AG08395 (cell line): ENCODE measurements at places on chromosomes 4 and X.

DNA sequence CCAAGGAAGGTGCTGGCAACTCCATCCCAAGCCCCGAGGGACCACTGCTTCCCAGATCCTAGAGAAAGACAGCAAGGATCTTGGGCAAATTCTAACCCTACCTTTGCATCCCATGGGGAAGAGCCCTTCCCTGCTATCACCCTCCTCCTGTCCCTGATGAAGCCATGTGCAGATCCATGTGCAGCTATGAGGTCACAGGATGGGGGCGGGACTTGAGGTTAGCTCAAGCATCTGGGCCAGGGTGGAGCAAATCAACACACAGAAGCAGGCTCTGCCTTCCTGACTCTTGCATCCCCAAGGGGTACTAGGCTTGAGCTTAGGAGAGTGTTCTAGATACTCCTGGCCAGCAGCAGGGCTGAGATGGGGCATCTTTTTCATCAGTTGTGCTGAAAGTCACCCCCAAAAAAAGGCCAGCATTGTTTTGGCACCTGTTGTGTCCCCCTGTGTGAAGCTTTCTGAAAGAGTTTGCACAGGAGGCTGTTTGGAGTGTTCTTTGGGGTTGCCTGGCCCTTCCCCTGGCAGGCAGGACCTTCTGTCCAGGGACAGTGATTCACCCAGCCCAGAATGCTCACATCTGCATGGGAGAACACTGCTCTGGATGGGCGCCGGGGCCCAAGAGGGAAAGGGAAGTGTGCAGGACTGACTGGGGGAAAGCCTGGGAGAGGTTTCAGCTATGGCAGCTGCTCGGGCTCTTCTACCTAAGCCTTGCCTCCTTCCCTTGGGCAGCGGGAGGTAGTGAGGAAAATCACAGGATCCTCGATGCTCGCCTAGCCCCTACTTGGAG lies 50.8 kb downstream of the PRPS1 start:
- peak; percentile 38 for DNase-seq

GRCh38 chr4:48016141-48017107 lies at the start of the genes CNGA1 and NIPAL1:
TSS of gene CNGA1 (minus strand) at chr4:48016681. CDS start at chr4:47952689, 63,992 bp downstream.
TSS of gene NIPAL1 (plus strand) at chr4:48016772. CDS start at chr4:48016840, 68 bp downstream.
- peak; percentile 74 for DNase-seq

- DNase-seq, result no peak
These were observed 73.6 kb downstream of the CEP44 start for GRCh38 chr4:174357321-174357720.

- no peak for DNase-seq
These were observed 879.5 kb downstream of the TECRL start for GRCh38 chr4:63529581-63530337.

DNA sequence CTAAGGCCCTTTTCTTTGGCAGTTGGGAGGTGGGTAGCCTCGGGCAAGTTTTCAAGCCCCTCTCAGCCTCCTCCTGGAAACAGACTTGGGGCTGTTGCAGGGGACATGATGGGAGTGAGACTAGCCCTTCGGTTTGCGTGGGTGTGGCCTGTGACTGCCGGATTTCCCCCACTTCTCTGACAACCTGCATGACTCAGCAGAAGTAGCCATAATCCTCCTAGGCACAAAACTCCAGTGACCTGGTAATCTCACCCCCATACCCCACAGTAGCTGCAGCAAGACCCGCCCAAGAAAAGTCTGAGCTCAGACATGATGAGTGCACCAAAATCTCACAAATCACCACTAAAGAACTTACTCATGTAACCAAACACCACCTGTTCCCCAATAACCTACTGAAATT lies 433.7 kb upstream of the AMOT start:
- no peak for DNase-seq

DNA sequence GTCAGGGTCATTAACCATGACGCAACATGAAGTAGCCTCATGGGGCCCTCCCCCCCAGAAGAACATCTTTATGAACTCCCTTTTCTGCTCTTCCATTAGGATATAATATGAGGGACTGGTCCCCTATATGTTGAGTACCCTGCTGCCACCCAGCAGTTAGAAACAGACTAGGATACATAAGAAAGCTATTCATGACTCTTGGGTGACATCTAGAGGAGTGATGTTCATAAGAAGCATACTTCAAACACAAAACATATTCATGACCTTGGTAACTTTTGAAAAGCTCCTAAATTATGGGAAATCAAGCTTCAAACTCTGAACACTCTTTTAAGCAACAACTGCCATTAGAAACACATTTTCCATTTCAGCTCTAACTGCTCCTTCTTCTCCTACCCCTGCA lies 155.2 kb upstream of the SPIN4 start:
- DNase-seq, result peak; percentile 13

GRCh38 chr4:151475035-151475714 lies 66.2 kb downstream of the FHIP1A start:
- DNase-seq, result no peak

DNA sequence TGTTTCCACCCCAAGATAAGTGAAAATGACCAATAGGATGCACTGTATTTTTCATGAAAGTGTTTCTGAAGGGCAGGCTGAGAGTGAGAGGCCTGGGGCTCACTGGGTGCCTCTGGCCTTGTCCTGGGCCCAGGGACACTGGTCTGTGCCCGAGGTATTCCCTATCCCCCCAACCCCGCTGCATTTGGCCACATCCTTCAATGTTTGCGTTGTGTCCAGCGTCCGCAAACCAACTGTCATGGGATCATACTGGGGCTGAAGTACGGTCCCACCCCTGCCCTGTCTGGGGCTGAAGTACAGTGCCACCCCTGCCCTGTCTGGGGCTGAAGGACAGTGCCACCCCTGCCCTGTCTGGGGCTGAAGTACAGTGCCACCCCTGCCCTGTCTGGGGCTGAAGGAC lies 22.0 kb upstream of the MSANTD1 start:
- DNase-seq, result no peak

- DNase-seq, result no peak
These were observed 63.4 kb downstream of the STOX2 start for GRCh38 chr4:183968502-183968901.

DNA sequence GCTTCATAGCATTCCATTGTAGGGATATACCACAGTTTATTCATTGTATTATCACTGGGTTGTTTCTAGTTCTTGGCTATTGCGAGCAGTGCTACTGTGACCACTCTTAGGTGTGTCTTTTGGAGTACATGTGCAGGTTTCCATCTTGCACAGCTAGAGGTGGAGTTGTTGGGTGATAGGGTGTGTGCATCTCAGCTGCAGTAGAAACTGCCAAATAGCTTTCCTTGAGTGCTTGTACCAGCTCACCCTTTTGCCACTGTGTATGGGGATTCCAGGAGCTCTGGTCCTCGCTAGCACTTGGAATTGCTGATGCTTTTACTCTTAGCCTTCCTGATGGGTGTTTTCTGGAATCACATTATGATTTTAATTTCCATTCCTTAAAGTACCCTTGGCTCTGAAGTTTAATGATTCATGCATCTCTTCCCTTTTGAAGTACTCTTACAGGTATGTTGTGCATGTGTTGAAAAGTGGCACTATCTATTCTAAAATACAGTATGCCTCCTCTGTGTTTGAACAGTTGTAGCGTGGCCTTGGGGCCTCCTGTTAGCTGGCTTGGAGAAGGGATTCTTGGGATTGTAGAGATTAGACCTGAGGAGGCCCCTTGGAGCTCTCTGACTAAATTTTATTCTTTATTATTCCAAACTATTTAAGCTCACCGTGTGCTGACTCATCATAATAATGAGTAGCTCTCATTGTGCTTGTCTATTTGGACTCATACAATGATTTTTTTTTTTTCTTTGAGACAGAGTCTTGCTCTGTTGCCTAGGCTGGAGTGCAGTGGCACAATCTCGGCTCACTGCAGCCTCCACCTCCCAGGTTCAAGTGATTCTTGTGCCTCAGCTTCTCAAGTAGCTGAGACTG lies 38.4 kb downstream of the HTT start:
- DNase-seq, result no peak

- no peak for DNase-seq
These were observed 83.0 kb upstream of the TMEM33 start for GRCh38 chr4:41852229-41852628.

GRCh38 chr4:82777857-82778525 lies 20.6 kb downstream of the SCD5 start:
- no peak for DNase-seq

- DNase-seq, result no peak
These were observed 16.2 kb upstream of the GPKOW start for GRCh38 chrX:49139713-49140112.

GRCh38 chrX:66021401-66021764 lies 18.5 kb downstream of the VSIG4 start:
- no peak for DNase-seq

DNA sequence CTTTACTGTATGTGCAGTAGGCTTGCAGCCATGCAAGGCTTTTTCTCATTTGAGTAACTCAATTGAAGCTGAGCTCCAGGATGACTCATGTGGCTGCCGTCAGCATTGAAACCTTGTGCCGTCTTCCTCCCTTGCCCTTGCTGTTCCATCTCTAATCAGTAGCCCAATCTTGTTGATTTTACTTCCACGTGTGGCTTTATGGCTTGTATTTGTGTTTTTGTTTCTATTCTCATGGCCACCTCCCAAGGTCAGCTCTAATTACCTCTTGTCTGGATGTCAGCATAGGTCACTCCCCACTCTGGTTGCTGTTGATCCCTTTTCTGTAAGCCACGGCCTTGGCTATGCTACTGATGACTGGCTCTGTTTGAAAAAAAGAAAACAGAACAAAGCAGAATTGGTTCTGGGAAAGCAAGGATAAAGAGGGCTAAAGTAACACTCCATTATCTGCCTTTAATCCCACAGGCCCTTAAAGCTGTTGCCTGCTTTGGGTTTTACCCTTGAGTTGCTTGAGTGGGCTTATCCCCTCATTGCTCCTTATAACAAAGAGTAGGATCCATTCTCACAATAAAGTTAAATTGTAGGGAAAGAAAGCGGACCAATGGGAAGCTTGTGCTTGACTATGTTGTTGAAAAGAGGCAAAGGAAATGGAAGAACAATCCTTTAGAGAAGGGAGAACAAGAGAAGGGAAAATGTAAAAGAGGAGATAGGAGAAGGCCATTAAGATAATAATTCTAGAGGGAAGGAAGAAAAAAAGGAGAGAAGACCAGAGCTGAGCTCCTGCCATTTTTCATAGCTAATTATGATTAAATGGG lies 173.9 kb upstream of the PGRMC2 start:
- DNase-seq, result peak; percentile 69

DNA sequence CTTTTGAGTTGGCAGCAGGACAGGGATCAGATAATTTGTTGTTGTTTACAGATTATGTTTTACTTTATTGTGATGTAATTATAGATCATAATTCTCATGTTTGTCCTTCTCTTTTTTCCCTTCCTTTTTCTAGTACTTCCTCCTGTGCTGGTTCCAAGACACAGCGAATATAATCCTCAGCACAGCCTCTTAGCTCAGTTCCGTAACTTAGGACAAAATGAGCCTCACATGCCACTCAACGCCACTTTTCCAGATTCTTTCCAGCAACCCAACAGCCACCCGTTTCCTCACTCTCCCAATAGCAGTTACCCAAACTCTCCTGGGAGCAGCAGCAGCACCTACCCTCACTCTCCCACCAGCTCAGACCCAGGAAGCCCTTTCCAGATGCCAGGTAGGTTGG lies 58.0 kb downstream of the SMAD1 start:
- no peak for DNase-seq

- DNase-seq, result no peak
These were observed 70.1 kb downstream of the PJA1 start for GRCh38 chrX:69094977-69095669.

DNA sequence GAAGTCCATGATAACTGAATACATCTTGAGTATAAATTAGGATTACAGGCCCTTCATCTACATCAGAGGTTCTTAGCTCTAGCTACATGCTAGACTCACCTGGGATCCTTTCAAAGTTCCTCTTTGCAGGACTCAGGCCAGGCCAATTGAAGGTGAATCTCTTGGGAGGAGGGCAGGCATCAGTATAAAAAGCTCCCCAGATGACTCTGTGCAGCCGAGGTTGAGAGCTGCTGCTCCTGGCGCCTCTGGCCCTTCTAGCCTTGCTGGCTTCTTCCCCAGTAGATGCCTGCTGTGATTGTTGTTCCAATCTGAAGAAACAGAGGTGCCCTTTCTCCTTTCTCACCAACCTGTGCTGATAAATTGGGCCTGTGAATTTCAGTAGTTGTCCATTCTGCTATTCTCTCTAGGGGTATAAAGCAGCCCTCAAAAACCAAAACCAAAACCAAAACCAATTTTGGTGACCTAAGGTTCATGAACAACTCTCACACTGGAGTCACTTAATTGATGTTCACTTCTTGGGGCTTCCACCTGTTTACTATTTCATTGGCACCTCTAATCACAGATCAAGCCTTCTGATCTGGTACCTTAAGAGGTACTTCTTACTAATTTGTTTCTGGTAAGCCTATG lies 78.7 kb downstream of the SUPT20HL2 start:
- no peak for DNase-seq

DNA sequence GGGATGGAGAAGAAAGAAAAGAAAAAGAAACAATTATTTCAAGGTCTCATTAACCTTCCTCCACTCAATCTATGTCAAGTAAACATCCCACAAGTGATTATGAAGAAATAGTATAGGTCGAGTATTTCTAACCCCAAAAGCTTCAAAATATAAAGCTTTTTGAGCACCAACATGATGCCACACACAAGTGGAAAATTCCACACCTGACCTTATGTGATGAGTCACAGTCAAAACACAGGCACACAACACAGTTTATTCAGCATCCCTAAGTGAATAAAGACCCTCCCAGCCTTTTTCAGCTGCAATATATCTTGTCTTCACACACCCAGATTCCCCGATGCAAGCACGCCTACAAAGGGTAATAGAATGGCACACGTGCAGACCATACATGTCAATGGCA lies 51.7 kb upstream of the VEGFC start:
- no peak for DNase-seq

GRCh38 chr4:126604268-126604867 lies 1028.4 kb upstream of the INTU start:
- DNase-seq, result peak; percentile 65

DNA sequence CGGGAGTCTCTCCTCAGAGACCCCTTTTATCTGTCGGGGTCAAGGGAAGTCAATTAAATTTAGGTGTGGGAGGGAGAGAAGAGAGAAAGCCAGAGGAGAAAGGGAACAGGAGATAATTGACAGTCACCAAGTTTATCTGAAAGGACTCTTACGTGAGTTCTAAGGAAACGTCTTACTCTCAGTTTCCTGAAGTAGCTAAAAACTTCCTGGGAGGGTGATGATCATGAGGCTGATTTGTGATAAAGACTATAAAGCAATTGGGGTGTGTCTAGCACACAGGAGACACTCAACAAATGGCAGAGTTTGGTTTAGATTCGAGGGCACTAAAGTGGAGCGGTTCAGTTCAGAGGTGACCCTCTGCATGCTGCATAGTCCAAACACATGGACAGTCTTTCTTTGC lies 254.1 kb downstream of the FBXW7 start:
- DNase-seq, result no peak
